ENCODE measurements at places on chromosomes 16 and 17.

- DNase-seq = no peak
Observed at GRCh38 chr16:24085666-24086065, 170.5 kb upstream of the CACNG3 start.

- no peak for DNase-seq
Observed at GRCh38 chr17:57279432-57279831, 23.1 kb downstream of the MSI2 start.

DNA sequence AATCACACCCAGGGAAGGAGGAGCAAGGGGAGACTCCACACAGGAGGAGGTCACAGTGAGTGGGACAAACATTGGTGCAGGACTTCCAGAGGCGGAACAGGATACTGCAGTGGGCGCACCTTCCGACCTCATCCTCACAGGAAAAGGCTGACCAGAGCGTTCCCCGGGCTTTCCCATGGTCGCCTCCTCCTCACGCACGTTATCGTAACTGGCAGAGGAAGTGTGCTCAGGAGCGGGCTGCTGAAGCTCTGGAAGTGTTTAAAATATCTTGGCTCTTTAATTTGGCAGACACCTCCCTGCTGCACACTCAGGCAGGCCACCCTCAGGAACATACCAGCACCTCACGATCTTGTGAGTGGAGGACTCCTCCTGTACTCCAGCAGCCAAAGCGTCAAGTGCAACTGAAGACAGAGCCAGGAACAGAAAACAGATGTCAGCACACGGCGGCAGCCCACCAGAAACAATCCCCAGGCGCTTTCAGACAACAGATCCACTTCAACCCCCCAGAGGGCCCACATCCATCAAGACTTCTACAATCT is 17.5 kb downstream of the FANCA start:
- DNase-seq = no peak

DNA sequence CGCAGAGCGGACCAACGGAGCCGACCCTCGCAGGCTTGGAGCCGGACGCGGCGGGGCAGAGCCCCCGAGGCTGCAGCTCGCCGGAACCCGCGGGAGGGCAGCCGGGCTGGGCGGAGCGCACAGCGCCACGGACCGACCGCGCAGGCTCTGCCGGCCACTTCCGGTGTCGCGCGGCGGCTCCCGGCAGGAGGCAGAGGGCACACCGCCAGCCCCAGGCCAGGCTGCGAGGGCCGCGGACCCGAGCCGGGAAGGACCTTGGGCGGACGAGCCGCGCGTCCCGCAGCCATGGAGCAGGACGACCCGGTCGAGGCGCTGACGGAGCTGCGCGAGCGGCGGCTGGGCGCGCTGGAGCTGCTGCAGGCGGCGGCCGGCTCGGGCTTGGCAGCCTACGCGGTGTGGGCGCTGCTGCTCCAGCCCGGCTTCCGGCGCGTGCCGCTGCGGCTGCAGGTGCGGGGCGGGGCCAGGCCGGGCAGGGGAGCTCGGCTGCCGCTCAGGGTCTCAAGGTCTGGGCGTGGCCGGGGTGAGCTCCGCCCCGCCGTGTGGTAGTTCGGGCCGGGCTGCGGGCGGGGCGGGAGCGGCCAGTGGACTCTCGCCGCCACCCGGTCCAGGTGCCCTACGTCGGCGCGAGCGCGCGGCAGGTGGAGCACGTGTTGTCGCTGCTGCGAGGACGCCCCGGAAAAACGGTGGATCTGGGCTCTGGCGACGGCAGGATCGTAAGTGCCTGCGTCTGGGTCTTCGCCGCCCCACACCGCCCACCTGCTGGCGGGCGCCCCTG is at the start of gene ANTKMT:
Gene ANTKMT, plus strand, starts transcription at position 157 of the 775 bp plus-strand sequence. Its CDS starts 129 bp downstream, at position 286.
- DNase-seq = peak; percentile 52

DNA sequence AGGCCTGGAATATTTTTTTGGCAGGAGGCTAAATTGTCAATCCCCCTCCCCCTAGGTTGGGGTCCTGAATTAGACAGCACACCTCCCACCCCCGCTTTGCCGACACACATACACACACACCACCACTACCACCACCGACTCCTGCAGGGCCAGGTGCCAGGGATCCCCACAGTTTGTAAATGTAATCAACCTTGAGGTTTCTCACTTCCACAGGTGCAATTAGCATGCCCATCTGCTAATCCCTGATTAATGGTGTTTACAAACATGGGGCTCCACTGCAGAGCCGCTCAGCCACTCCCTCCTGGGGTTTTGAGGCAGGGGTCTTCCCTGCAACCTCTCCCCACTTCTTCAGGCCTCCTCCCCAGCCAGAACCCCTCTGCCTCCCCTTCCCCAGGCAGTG is 11.8 kb downstream of the MRM1 start:
- DNase-seq = no peak

DNA sequence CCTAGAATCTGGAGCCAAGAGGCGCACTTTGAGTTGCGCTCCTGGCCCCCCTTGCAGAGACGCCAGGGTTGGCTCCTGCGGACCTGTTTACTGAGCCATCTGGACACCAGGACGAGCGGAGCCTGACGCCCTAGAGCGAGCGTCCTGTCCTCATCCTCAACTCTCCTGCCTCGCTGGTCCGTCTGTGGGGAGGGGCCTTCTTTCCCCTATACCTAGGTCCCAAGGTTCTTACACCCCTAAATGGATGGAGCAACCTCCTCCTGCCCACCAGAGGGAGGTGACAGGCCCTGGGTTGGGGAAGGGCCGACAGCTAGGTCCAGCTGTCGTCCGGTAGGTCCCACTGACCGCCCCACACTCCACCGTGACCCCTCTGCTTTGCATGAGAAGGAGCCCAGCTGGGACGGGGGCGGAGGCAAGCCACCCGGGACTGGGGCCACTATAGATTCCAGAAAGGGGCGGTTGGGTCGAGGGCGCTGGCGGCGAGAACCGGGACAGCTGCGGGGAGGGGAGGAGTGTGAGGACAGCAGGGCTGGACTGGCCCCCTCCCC is 3.1 kb upstream of the LHX1 start:
- no peak for DNase-seq

- DNase-seq = no peak
Observed at GRCh38 chr16:86662740-86663139, 84.4 kb downstream of the FOXL1 start.

DNA sequence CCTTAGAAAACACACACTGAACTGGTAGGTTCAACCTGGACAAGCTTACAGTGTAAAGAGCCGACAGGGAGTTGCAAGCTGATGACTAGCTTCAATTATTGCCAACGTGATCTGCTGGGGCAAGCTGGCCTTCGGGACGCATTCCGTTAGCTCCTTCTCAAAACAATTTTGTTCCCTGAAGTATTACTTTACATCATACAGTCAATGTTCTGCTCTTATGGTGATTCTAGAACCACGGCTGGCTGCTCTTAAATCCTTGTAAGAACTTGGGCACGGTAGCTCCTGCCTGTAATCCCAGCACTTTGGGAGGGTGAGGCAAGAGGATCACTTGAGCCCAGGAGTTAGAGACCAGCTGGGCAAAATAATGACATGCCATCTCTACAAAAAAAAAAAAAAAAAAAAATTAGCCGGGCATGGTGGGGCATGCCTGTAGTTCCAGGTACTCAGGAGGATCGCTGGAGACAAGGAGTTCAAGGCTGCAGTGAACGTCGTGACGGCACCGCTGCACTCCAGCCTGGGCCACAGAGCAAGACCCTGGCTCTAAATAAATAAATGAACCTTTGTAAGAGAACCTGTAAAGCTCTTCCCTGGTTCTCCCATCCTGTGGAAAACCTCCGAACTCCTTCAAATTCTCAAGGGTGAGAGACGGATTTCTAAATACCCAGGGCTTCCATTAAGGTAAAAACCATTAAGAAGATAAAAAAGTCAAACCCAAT is 2.0 kb downstream of the CDIP1 start:
- DNase-seq = no peak

DNA sequence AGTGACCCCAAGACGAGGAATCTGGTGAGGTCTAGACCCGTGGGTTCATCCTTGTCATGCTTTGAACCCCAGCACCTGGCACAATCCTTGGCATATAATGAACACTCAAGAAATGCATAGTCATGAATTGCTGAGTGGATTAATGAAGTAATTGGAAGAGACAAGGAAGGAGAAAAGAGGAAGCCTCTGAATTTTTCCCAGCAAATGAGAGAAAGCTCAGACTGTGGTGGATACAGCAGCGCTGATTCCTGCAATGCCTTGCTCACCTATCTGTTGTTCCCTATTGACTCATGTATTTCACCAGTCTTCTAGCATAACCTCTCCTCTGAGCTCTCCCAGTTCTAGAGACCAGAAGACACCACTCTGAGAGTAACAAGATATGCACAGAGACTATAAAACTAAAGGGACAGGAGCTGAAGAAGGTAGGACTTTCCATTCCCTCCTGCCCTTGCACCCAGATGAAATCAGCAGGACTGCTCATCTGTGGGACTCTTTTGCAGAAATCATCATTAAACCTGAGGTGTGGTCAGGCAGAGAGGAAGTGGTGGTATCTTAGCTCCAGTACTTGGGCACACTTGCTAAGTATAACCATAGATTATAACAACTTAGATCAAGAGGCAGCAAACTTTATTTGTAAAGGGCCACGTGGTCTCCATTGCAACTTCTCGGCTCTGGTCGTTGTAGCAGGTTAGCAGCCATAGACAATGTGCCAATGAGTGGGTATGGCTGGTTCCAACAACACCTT is 102.8 kb downstream of the MAF start:
- DNase-seq = no peak

GRCh38 chr16:724188-725040 is 1.8 kb downstream of the CCDC78 start:
- DNase-seq = no peak

DNA sequence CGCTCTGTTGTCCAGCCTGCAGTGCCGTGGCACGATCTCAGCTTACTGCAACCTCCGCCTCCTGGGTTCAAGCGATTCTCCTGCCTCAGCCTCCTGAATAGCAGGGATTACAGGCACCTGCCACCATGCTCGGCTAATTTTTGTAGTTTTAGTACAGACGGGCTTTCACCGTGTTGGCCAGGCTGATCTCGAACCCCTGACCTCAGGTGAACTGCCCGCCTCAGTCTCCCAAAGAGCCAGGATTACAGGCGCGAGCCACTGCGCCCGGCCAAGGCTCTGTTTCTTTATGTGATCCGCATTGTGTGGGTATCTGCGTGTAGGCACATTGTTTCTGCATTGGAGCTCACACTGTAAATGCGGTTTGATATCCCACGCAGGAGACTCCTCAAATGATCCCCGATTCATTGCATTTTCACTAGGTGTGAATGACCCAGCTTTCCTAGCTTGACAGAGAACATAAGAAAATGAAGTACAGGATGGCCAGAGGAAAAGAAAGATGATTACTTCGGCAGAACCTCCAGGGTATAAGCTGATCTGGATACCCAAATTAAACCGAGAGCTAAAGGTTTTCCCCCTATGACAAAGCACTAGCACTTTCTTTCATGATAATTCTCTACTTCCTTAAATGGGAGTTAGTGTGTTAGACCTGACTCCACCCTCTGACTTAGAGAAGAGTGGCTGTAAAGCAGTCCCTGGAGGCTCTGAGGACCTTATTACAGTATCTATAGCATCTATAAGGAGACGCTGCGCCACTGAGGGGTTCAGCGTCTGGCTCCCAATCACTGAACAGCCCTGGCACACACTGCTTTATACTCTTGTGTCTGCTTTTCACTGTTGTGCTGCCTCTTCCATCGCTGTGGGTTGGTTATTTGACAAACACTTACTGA is 17.3 kb downstream of the COTL1 start:
- no peak for DNase-seq

- no peak for DNase-seq
Observed at GRCh38 chr17:34081269-34081668, 173.8 kb upstream of the CCL2 start.

Data from stimulated activated CD4-positive, alpha-beta T cell treated with anti-CD3 and anti-CD28 coated beads, TNF-alpha, amount 100 ng/mL, for 24 hours (primary cell).